ENCODE measurements at places on chromosomes 1 and 21.

DNA sequence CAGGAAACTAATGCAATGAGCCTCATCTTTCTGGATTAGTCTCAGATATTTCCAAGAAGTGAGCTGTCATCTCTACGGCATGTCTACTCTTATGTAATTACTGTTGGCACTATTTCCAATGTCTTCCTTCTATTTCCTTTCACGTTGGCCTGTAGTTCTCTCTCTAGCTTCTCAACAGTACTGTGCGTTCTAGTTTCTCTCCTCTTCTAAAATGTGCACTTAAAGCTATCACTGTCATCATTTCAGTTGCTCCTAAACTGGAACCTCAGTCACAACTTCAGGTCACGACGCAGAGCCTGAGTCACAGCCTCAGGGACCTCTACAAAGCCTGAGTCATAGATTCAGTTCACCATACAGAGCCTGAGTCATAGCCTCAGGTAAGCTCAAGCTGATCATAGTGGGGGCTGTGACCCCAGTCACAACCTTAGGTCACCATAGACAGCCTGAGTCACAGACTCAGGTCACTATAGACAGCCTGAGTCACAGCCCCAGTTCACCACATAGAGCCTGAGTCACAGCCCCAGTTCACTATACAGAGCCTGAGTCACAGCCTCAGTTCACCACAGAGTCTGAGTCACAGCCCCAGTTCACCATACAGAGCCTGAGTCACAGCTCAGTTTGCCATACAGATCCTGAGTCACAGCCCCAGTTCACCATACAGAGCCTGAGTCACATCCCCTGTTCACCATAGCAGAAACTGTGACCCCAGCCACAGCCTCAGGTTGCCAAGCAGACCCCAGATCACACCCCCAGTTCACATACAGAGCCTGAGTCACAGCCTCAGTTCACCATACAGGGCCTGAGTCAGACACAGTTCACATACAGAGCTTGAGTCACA is 13.0 kb downstream of the WNT9A start:
- no peak for DNase-seq

DNA sequence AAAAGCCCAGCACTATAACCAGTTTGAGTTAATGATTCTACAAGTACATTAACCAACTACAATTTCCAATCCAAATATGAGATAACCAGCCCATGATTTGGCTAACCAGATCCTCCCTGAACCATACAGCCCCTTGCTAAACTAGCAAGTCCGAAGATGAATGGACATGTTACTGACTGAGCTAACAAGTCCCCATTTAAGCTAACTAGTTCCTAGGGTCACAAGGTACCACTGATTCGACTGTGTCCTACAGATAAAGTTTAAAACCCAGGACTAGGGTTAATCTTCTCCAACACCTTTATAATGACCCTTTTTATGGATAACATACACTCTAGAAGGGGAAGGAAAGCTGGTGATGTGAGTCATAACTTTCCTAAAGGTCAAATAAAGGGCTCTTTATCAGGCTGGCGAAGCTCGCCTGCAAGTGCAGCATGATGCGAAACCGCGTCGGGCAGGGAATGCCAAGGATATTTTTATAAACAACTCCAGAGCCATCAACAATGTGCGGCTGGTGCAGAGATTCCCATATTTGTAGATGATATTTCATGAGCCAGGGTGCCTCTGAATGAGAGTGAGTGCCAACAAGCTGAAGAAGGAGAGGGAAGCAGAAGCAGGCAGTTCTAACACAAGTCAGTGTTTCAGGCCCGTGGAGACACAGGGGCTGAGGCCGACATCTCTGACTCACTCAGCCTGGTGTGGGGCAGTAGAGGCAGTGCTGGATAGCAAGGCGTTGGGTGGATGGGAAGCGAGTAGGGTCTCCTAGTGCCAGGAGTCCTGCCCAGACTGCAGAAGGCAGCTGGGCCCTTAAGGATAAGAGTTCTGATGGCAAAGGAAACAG is 75.6 kb upstream of the ROR1 start:
- DNase-seq, result no peak

DNA sequence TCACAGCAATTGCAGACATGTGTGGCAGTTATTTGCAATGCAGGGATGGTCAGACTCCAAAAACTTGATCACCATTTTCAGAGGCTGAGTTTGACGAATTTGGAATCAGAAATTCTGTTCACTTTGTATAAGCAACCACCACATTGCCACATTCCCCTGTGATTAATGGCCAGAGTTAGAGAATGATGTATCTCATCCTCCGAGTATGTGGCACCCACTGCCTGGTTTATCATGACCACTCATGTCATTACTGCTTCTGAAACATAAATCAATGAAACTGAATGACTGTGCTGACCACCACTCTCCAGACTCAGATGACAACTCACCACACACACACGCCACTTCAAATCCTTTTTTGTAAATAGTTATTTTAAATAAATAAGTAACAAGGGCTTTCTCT is 66.6 kb upstream of the CACHD1 start:
- no peak for DNase-seq

- no peak for DNase-seq
Measured at GRCh38 chr1:32873484-32873883, 2.8 kb upstream of the FNDC5 start.

DNA sequence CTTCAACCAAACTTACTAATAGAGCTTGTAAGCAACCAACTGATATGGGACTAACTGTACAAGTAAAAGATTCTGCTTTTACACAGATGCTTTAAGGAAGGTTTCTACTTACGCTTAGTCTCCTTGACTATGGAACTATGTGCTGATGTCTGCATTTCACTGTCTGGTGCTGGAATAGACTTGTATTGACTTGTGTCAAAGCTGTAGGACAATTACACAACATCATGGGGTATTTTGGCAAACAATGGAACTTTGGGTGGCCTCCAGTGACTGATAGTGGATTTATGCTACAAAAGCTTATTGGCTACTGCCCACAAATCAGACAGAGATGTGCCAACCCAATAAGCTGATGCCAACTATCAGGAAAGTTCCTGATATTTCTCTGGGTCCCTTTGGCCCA is 10.6 kb downstream of the CBR1 start:
- no peak for DNase-seq

- DNase-seq, result no peak
Measured at GRCh38 chr1:230056098-230056497, 10.9 kb upstream of the GALNT2 start.

DNA sequence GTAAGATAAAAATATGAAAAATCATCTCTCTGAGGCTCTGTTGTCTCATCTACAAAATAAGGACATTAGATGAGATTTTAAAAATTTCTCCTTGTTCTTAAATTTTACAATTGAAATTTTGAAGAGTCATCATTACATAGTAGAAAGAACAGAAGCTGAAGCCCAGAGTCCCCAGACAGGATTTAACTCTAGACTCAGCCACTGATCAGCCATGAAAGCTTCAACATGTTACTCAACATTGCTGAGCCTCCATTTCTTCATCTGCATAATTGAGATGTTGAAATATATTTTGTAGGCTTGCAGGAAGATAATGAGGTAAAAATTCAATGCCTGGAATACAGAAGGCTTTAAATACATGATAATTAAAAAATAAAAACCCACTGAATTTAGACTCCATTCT is 633.3 kb downstream of the LMO4 start:
- no peak for DNase-seq

- DNase-seq, result no peak
Measured at GRCh38 chr21:44730951-44731579, 19.7 kb upstream of the TSPEAR start.

DNA sequence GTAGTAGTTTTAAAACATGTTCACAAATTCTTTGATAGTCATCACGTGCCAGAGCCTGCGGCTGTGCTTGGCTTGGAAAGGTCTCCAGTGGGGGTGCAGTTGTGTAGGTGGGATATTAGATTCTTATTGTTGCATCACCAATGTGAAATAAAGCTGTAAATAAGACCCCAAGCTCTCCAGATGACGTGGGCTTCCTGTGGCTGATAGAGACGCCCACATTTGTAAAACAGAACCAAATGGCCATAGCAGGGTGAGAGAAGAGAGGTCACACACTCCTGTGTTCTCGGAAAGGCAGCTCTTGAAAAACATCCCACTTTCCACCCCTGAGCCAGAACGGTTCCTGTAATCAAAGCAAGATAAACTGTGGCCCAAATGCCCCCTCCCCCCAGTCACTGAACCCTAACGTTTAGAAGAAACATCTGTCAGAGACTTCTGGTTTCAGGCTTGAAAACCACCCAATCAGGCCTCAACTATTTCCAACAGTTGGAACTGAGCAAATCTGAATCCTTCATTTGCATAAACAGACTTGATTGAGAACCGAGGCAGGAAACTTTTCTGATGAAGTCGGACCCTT is 6.6 kb upstream of the NTPCR start:
- DNase-seq, result no peak

- no peak for DNase-seq
Measured at GRCh38 chr1:76868154-76868882, 1.0 kb downstream of the ST6GALNAC5 start.

DNA sequence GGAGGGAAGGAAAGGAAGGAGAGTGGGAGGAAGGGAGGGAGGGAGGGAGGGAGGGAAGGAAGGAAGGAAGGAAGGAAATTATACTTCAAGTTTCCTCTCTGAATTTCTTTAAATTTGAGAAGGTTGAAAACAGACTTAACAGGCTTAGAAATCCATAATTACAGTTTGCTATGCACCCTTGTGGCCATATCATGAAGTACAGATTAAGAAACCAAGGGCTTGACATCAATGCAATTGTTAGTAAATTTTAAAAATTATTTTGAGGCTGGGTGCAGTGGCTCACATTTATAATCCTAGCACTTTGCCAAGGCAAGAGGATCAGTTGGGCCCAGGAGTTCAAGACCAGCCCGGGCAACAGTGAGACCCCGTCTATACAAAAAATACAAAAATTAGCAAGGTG is 14.4 kb downstream of the ANP32E start:
- DNase-seq, result no peak

- no peak for DNase-seq
Measured at GRCh38 chr1:76425201-76426145, 350.9 kb downstream of the ST6GALNAC3 start.

GRCh38 chr1:93186667-93187066 is 6.1 kb downstream of the CCDC18 start:
- DNase-seq, result no peak

- DNase-seq, result no peak
Measured at GRCh38 chr1:217078078-217078690, 355.0 kb upstream of the ESRRG start.

- DNase-seq, result no peak
Measured at GRCh38 chr1:241611063-241611462, 29.1 kb downstream of the CHML start.

DNA sequence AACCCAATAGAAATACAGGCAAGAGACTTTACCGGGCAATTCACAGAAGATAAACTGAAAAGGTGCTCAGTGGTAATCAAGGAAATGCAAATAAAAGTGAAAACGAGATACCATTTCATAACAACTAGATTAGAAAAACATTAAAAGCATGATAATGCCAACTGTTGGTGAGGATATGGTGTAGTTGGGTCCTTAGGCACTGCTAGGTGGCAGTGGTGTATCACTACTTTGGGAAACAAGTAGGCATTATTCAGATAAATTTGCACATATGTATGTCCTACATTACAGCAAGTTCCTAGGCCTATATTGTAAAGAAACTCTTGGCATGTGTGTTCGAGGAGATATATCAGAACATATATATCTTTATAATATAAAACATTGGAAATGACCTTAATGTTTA is 31.0 kb downstream of the AZIN2 start:
- DNase-seq, result no peak

- DNase-seq, result no peak
Measured at GRCh38 chr1:234214129-234214910, 158.9 kb upstream of the COA6 start.

DNA sequence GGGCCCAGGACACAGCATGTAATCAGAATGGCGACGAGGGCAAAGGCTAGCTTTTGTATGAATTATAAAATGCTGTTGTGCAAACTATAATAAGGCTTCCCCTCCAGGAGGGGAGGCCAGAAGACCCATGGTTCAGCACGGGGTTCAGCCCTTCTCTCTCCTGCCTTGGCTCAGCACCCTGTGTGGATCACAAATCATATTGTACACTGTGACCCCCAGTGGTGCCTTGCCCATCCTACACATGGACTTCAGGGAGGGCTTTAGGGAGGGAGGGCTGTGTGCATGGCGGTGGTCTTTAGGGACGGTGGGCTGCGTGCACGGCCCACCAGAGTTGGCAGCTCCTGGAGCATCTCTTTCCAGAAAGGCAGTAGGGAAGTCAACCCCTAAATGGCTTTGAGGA is 120.8 kb upstream of the TNR start:
- DNase-seq, result no peak

- DNase-seq, result no peak
Measured at GRCh38 chr1:22056936-22057335, 4.4 kb downstream of the CDC42 start.

- DNase-seq, result no peak
Measured at GRCh38 chr1:85816606-85817005, 108.4 kb upstream of the ZNHIT6 start.

DNA sequence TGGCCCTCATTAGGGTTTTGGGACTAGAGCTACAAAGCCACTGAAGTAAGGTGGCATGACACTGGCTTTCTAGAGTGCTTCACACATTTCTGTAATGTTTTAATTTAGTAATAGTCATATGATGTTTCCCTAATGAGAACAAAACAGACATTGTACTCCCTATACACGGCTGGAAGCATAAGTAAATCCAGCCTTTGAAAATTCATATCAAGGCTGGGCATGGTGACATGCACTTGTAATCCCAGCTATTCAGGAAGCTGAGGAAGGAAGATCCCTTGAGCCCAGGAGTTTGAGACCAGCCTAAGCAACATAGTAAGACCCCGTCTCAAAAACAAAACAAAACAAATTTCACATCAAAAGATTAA is 7.4 kb downstream of the USP48 start:
- no peak for DNase-seq

GRCh38 chr1:60655679-60656355 is 426.5 kb upstream of the NFIA start:
- DNase-seq, result no peak

DNA sequence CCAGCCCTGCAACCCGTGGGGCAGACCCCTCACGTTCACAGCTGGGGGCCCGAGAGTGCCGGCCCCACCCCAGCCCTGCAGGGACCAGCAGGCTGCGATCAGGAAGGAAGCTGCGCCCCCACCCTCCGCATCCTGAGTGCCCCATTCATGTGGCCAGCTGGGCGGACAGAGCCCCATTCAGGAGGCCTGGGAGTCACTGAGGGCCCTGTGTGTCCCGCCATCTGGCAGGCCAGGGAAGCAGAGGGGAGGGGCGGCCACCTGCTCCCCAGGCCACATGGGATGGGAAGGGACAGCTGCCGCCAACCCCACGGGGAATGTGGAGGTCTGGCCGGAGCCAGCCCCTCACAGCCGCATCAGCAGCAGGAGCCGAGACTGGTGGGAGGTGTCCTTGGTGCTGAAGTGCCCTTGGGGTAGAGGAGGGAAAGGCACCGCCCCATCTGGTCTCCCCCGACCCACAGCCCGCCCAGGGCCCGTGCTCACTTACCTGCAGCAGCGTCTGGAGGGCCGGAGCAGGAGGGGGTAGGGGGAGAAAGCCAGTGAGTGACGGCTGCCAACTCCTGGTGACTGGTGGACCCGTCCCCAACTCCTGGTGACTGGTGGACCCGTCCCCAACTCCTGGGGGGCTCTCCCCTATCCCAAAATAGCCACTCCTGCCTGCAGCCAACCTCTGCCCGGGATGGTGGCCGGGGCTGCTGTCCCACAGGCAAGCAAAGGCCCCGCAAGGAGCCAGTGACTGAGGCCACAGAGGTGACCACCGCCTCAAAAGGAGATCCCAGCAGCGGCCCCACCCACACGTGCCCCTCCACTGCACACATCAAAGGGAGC is 8.7 kb downstream of the ACAP3 start:
- DNase-seq, result no peak

All from stimulated activated CD4-positive, alpha-beta T cell treated with anti-CD3 and anti-CD28 coated beads, Interleukin-1b, Interleukin-23, amount 100 ng/mL, for 1 hour (primary cell).